ENCODE measurements at places on chromosomes 16 and 17. TPM values are rescaled to one million over a fixed set of nuclear protein-coding genes. Genes with fewer than 3 reads are reported as not detected.

CDH13 gene
- polyA plus RNA-seq = 0.92 TPM

ARHGAP27 gene
- polyA plus RNA-seq = 144 TPM

KCNH4 gene
- polyA plus RNA-seq = not detected

SOX8 gene
- polyA plus RNA-seq = not detected

ZNF423 gene
- 0.69 TPM for polyA plus RNA-seq

NXN gene
- polyA plus RNA-seq = 8.4 TPM

MYH1 gene
- polyA plus RNA-seq = not detected

MT1X gene
- 206 TPM for polyA plus RNA-seq

OSBPL7 gene
- 14.1 TPM for polyA plus RNA-seq

CSF3 gene
- polyA plus RNA-seq = 1.2 TPM

RTN4RL1 gene
- not detected for polyA plus RNA-seq

CHST4 gene
- polyA plus RNA-seq = not detected

OR1A1 gene
- polyA plus RNA-seq = not detected

GPRC5B gene
- 8.1 TPM for polyA plus RNA-seq

MYH11 gene
- 262 TPM for polyA plus RNA-seq

DHRS13 gene
- polyA plus RNA-seq = 2.1 TPM

ZNF778 gene
- 0.69 TPM for polyA plus RNA-seq

CD300LB gene
- polyA plus RNA-seq = 0.46 TPM

NLGN2 gene
- 0.60 TPM for polyA plus RNA-seq

DPEP3 gene
- polyA plus RNA-seq = 0.09 TPM

TBC1D26 gene
- not detected for polyA plus RNA-seq

GAS2L2 gene
- polyA plus RNA-seq = not detected

MKS1 gene
- polyA plus RNA-seq = 10.0 TPM

KRT27 gene
- not detected for polyA plus RNA-seq

KRTAP2-1 gene
- not detected for polyA plus RNA-seq

IRX3 gene
- 0.10 TPM for polyA plus RNA-seq

KARS1 gene
- 77.5 TPM for polyA plus RNA-seq

KRT28 gene
- polyA plus RNA-seq = not detected

KRTAP2-2 gene
- polyA plus RNA-seq = not detected

KRTAP9-8 gene
- polyA plus RNA-seq = not detected

CA4 gene
- 300 TPM for polyA plus RNA-seq

C1QTNF8 gene
- not detected for polyA plus RNA-seq

HOXB2 gene
- polyA plus RNA-seq = 3.0 TPM

CDC6 gene
- polyA plus RNA-seq = 8.6 TPM

CCL7 gene
- 0.13 TPM for polyA plus RNA-seq

CEP20 gene
- 23.9 TPM for polyA plus RNA-seq

OR3A2 gene
- not detected for polyA plus RNA-seq

CES5A gene
- not detected for polyA plus RNA-seq

AURKB gene
- polyA plus RNA-seq = 1.8 TPM

MAP2K6 gene
- polyA plus RNA-seq = 22.7 TPM

LLGL2 gene
- 294 TPM for polyA plus RNA-seq

IFI35 gene
- polyA plus RNA-seq = 77.9 TPM

HMOX2 gene
- polyA plus RNA-seq = 62.1 TPM

SENP3 gene
- 55.4 TPM for polyA plus RNA-seq

TM4SF5 gene
- polyA plus RNA-seq = 11.1 TPM

PRSS33 gene
- not detected for polyA plus RNA-seq

MT1F gene
- polyA plus RNA-seq = 48.1 TPM

ZNF174 gene
- 5.4 TPM for polyA plus RNA-seq

GPR142 gene
- polyA plus RNA-seq = not detected

GPR139 gene
- polyA plus RNA-seq = not detected

BORCS6 gene
- 9.2 TPM for polyA plus RNA-seq

RNF227 gene
- polyA plus RNA-seq = 1.8 TPM

SLC35G6 gene
- not detected for polyA plus RNA-seq

EVI2B gene
- 15.5 TPM for polyA plus RNA-seq

CCDC78 gene
- polyA plus RNA-seq = not detected

ASPHD1 gene
- polyA plus RNA-seq = 3.4 TPM

MFSD6L gene
- 4.9 TPM for polyA plus RNA-seq

ARL5C gene
- polyA plus RNA-seq = not detected

CTRL gene
- not detected for polyA plus RNA-seq

ATP2A1 gene
- 1.6 TPM for polyA plus RNA-seq

Measured in sigmoid colon (tissue), 7 donors.